Dorsolateral prefrontal cortex (tissue), 122 donors: ENCODE measurements at places on chromosomes 4 and X. TPM values are rescaled to one million over a fixed set of nuclear protein-coding genes. Genes with fewer than 3 reads are reported as not detected.
A peak's percentile ranks its signal among the peaks of the same experiment; 100 is the strongest.

GRCh38 chr4:78369679-78370078 lies 181.9 kb upstream of the ANXA3 start:
- DNase-seq, result no peak

DNA sequence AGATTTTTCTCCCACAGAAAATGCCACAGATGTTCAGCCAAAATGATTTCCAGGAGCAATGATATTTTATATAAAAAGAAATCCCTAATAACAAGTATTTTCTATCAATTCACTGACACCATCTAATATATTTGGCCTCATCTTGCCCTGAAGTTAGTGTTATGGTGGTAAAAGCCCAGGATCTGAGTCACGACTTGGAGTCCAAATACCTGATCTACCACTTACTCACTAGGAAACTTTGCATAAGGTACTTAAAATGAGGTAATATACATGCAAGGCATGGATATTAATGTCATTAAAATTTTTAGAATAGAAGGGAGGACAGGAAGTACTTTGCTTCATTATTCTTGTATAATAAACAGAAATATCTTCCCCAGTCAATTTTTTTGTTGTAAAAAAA lies 16.3 kb downstream of the PPP3CA start:
- no peak for DNase-seq

- DNase-seq, result no peak
Observed at GRCh38 chr4:10117359-10118047, 904 bp upstream of the WDR1 start.

DNA sequence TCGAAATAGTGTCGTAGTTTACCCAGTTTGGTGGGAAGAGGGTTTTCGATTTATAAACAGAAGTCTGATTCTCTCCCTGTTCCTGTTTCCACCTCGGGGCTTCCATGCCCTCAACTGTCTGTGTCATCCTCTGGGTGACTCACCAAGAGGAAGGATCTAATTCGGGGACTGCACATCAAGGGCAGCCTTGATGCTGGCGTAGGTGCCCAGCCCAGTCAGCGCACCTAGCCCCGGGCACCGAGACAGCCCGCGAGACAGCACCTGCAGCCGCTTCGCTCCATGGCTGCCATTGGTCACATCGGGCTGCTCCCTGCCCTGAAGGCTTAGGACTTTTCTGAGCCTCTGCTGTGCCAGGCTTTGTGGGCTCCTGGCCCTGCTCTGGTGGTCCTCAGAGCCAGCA lies 7.7 kb downstream of the ABCD1 start:
- no peak for DNase-seq

- DNase-seq, result no peak
Observed at GRCh38 chrX:70172221-70172620, 5.1 kb upstream of the DGAT2L6 start.

GRCh38 chr4:74934016-74934831 lies 1.3 kb downstream of the PARM1 start:
- peak; percentile 30 for DNase-seq

DNA sequence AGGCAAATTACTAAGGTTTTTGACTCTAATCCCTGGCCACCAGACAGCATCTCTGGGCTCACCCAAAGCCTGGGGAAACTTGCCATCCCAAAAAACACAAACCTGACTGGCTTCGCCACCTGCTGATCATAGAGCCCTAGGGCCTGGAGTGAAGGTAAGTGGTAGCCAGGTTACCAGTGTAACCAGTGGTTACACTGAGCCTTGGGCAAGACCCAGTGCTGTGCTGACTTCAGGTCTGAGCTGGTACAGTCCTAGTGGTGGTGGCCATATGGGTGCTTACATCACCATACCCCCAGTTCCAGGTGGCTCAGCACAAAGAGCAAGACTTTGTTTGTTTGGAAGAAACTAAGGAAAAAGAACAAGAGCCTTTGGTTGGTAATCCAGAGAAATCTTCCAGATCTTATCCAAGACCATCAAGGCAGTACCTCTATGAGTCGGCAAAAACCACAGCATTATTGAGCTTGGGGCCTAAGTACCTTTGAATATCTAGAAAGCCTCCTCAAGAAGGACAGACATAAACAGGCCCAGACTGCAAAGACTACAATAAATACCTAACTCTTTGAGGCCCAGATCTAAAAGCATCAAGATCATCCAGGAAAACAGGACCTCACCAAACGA lies 13.7 kb downstream of the MED14 start:
- DNase-seq, result no peak

PRR27 gene
- not detected for total RNA-seq

GRCh38 chrX:40099055-40099958 lies 1.5 kb upstream of the BCOR start:
- DNase-seq, result no peak

DNA sequence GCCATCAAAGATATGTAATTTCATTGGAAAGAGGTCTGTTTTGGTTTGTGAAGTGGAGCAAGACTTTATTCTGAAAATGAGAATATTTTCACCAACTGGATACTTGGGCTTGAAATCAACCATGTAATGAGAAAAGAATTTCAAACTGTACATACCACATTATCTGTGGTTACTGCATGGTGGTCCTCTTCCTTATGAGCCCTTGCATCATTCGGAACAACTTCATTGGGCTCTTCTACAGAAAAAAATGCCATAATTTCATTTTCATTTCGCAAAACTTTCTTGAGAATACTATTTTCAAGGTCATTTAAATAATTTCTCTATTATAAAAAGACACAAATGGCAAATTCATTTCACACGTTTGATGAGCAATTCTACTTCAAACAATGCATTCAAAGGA lies 148.6 kb upstream of the RPS6KA6 start:
- no peak for DNase-seq

DNA sequence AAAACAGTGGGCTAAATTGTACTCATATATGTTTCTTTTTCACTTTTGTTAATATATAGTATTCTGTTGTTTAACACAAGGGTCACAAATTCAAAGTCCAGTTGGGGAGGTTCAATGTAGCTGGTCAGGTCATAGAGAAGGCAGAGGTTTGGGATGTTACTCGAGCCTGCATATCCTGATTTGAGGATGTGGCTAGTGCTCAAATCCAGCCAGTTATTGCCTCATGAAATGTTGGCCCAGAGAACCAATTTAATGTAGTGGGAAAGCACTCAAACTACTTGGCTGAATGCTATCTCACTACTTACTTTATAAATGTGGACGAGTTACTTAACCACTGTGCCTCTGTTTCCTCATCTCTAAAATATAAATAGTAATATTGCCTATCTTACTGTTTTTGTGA lies 12.5 kb downstream of the USO1 start:
- no peak for DNase-seq
